Glutamatergic neuron (in vitro differentiated cells): ENCODE measurements at places on chromosomes 12 and 14. TPM values are rescaled to one million over a fixed set of nuclear protein-coding genes. Genes with fewer than 3 reads are reported as not detected.
A peak's percentile ranks its signal among the peaks of the same experiment; 100 is the strongest.

PIK3C2G gene
- total RNA-seq = not detected

GSC gene
- not detected for total RNA-seq

ABHD12B gene
- 0.61 TPM for total RNA-seq

ESPL1 gene
- 5.1 TPM for total RNA-seq

COQ5 gene
- 32.0 TPM for total RNA-seq

DNA sequence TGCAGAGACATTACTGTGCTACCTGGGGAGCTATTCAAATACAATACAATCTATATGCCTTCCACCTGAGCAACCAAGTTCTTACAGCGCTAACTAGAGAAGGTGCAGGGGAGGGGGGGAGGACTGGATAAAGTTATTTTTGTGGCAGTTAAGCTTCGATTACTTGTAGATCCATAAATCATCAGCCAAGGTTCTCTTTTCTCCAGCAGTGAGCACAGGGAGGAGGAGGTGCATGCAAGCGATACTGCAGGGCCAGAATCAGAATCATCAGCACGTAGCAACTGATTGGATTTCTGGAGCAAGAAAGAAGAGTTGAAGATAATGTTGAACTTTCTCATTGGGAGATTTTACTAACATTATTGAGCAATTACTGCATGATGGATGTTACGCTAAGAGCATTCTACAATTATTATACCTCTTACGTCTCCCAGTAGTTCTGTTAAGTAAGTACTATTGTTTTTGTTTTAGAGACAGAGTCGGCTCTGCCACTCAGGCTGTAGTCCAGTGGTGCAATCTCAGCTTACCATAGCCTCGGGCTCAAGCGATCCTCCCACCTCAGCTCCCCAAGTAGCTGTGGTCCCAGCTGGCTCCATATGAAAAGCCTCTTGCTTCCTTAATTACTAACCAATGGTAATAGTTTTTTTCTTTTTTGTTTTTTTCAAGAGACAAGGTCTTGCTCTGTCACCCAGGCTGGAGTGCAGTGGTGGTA, 74.6 kb upstream of the EEA1 start:
- no peak for DNase-seq

- no peak for DNase-seq
These were observed 246.8 kb upstream of the AVPR1A start for GRCh38 chr12:63397807-63398206.

DNA sequence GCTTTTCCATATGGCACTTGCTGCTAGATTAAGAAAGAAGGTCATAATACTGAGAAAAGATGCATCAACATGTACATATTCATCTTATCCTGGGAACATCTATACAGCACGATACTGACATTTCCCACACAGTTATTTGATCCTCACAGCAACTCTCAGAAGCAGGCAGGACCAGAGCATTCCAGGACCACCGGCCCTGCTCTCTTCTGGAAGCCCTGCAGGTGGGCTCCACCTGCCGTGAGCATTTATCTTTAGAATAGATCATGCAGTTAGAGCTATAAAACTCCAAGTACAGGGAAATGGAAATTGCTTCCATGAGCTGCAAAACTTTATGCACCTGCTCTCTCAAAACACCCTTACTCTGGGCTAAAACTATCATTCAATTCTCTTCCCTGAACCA, 5.5 kb upstream of the BDKRB1 start:
- DNase-seq = no peak

DNA sequence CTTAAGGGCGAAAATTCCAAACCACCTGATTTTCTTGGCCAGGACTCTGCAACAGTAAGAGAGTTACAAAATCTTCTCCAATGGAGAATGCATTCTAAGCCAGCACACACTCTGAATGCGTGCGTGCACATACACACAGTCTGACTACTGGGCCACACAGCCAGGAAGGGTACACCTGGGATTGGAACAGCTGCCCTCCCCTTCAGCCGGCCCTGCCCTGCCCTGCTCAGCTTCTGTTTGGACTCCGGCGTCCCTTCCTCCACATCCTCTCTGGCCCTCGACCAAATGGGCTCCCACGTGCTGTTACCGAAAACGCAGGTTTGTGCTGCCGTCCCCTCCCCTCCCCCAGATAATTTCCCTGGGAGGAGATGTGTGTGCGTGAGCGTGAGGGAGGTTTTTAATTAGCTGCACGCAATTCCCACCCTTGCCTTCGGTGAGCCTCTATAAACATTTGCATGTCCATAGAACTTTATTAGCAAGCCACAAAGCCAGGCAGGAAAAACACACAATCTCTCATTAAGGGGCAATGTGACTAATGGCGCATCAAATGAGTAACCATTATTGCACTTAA, 43.0 kb downstream of the CCNK start:
- peak; percentile 18 for DNase-seq

GRCh38 chr12:124432376-124432775, 135.0 kb downstream of the NCOR2 start:
- no peak for DNase-seq

- DNase-seq = no peak
These were observed 54.5 kb upstream of the IGF1 start for GRCh38 chr12:102534899-102535298.

DNA sequence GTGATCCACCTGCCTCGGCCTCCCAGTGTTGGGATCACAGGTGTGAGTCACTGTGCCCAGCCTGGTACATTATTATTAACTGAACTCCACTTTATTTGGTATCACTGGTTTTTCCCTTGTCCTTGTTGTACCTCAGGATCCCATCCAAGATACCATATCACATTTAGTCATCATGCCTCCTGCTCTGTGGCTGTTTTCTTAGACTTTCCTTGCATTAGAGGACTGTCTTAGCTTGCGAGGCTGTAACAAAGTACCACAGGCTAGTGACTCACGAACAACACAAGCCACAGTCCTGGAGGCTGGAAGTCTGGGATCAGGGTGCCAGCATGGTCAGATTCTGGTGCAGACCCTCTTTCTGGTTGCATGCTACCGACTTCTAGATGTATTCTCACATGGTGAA, 12.2 kb downstream of the KLC1 start:
- no peak for DNase-seq

DNA sequence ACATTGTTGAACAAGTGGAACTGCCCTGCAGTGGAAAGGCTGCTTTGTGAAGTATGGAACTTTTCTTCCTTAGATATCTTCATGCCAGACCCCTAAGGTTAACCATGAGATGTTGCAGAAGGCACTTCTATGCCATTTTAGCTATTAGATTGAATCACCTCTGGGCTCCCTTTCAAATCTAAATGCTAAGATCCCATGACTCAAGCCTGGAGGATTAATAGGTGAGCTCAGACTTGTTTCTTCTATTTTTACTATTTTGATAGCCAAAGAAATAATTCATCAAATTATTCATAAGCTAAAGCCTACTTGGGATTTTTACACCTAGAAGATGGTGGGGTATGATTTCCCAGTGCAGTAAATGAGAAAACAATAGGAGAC, 64.3 kb downstream of the DAD1 start:
- no peak for DNase-seq

- DNase-seq = no peak
These were observed 21.0 kb upstream of the MAGOHB start for GRCh38 chr12:10634427-10634826.

- no peak for DNase-seq
These were observed 120.0 kb downstream of the CPNE8 start for GRCh38 chr12:38785381-38785780.

DNA sequence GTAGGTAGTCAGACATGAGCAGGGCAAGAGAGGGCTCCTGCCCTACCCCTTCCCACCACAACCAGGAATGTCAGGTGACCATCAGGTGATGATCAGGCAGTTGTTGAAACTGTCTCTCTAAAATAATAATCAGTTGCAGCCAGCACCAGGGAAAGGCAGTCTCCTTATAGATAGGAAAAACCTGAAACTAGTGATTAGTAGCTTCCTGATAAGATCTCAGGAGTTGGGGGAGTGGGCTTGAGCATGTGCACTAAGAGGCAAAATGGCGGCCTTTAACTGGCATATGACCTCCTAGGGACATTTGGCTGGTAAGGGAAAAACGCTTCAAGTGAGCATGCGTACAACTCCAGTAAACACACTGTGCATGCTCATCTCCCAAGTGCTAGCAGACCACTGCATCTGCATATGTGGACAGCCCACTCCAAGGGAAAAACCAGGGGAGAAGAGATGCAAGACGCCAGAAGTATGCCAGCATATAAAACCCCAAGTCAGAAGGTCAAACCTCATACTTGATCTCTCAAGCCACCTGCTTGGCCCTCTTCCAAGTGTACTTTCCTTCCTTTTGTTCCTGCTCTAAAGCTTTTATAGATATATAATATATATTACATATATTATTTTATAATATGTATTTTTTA, 37.1 kb downstream of the TGFB3 start:
- no peak for DNase-seq

DNA sequence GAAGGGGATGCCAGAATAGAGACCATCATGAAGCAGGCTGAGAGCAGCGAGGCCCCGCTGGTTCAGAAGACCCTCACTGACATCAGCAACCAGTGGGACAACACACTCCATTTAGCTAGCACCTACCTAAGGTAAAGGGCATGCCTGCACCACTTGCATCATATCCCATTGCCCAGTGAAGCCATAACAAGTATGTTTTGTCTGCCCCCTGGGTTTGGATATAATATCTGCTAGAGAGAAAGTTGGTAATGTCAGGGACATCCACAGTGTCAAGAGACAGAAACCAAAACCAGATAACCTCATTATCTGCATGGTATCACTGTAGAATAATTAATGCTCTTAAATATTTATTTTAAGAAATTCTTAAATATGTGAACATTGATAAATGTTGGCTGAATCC, 173.8 kb downstream of the SYNE2 start:
- DNase-seq = no peak

DNA sequence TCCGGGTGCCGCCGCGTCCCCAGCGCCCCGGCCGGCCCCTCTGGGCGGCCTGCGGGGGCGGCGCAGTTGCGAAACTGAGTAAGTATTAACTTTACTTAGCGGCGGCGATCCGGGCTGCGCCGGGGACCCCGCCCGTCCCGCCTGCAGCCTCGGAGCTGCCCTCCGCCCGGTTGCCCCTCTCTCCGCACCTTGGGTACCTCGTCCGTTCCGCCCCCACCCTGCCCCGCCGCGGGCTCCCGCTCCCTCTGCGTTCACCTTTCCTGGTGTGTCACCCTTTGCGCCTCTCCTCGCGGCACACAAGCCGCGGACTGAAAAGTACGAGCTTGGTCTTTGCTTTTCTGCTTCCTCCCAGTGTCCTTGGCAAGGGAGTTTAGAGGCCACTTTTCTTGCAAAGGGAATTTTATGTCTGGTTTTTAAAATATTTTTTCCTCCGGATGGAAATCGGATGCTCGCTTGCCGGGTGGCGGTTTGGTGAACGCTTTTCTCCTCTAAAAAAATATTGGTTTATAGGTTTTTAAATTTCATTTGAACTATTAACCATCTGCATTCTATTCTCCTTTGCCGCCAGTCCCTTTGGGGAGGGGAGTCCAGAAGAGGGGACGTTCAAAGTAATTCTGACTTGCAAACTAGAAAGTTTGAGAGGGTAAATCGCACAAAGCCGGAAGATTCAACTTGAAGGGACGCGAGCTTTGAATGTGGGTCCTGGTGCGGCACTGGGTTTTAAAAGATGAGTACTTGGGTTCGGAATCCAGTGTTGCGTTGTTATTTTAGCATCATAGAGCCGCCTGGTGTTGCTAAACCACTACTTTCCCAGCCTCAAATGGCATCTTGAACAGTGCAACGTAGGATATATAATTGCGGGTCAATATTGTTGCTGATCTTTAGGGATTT, 834 bp downstream of the RASSF8 start:
- peak; percentile 47 for DNase-seq

DNA sequence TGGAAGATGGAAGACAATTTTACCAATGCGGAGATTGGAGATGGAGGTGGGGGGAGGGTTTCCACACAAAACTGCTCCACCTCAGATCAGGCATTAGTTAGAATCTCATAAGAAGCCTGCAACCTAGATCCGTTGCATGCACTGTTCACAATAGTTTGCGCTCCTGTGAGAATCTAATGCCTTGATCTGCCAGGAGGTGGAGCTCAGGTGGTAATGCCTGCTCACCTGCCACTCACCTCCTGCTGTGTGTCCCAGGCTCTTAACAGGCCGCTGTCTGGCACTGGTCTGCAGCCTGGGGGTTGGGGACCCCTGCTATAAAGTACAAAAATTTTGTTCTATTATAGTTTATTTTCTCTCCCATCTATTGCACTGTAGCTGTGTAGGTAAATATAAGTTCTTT, 84.9 kb upstream of the FOXG1 start:
- DNase-seq = no peak

DNA sequence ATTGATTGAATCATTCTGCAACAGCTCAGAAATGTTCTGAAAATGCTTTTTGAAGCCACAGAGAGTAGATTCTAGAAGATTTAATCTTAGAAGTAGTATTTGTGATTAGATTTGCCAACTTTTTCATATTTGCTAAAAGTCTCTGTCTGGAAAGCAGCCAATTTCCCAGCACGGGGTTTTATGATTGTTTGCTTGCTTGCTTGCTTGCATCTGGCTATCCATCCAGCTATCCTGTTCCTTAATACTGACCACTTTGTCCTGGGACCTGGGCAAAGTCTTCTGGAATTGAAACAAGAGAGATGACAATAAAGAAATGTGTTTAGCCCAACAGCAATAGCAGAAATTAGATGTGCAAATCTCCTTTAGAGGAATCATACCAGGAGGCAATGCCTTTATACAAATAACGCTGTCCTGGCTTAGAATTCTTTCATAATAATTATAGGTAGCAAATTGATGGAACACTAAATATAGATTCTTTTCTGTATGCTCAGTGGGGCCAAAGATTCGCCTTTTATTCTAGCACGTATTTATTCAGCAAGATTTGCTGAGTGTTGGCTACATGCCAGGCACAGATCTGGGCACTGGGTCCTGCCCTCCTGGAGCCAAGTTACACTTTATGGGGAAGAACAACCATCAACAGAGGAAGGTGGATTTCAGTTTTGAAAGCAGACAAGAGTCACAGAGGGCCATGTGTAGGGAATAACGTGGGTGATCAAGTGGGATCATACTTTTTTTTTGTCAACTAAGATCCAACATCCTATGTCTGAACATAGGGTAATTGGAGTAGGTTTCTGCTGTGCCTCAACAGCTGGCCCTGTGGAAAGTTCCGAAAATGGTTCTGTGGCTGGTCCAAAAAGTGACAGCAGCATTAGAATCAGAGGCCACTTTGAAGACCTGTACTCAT, 25.3 kb downstream of the MYBPC1 start:
- no peak for DNase-seq

GRCh38 chr12:111242184-111242583, 126.7 kb downstream of the PHETA1 start:
- DNase-seq = no peak

GRCh38 chr12:97520106-97520505, 57.5 kb downstream of the RMST start:
- DNase-seq = no peak

GRCh38 chr12:15222219-15222618, 1.0 kb upstream of the RERG start:
- DNase-seq = no peak
